ENCODE measurements at places on chromosomes 12 and 14.

DNA sequence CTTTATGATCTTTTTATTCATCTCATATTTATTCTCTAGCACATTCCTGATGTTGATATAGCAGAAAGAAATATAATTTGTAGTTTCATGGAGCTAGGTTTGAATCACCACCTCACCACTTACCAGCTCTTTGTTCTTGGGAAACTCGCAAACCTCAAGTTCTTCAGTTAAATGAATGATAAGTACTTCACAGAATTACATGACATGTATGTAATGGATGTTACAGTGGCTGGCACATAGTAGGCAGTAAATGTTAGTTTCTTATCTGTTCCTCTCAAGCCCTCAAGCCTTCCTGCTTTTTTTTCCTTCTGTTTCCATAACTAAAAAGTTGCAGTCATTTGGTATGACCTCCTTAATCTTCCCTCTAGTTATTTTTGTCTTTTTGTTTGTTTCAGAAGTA, 54.9 kb downstream of the SPATS2 start:
- DNase-seq: no peak

GRCh38 chr12:92408072-92408900, 262.6 kb upstream of the BTG1 start:
- DNase-seq: peak; percentile 34

- no peak for DNase-seq
These were observed 53.9 kb downstream of the ZC3H14 start for GRCh38 chr14:88616697-88617096.

DNA sequence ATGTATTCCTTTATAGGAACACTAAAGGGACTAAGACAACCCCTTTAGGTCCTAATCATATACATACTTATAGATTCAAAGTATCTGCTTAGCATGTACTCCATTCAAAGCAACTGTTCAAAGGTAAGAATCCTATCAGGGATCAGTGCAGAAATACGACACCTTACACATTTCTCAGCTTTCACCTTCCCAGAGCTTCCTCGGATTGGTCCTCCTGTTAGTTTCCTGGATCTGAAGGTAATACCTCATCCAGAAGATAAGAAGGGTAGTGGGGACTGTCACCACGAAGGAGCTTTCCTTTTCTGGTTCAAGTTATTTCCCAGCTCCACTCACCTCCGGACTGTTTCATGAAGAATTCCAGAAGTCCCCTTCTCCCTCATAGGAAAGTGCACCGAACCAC, 38.0 kb downstream of the RCOR1 start:
- no peak for DNase-seq

DNA sequence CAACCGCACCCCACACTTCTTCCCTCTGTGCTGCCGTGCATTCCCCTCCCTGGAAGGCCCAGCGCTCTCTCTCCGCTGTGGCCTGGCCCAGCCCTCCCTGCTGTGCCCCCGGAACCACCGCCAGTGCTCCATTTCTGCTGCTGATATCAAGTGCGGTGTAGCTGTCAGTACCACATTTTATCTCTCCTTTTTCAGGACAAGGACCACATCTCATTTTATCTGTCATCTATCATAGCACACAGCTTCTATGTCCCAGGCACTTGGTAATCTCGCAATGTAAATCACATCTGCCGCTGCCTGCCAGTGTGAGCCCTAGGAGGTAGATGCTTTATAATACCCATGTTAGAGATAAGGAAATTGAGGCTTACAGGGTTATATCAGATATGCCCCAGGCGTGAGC, 18.3 kb downstream of the IL31 start:
- no peak for DNase-seq

GRCh38 chr14:56555921-56556570, 23.6 kb upstream of the TMEM260 start:
- no peak for DNase-seq

- no peak for DNase-seq
These were observed 161.9 kb downstream of the ANO6 start for GRCh38 chr12:45377815-45378214.

GRCh38 chr12:132475304-132476037, 14.5 kb upstream of the FBRSL1 start:
- no peak for DNase-seq

DNA sequence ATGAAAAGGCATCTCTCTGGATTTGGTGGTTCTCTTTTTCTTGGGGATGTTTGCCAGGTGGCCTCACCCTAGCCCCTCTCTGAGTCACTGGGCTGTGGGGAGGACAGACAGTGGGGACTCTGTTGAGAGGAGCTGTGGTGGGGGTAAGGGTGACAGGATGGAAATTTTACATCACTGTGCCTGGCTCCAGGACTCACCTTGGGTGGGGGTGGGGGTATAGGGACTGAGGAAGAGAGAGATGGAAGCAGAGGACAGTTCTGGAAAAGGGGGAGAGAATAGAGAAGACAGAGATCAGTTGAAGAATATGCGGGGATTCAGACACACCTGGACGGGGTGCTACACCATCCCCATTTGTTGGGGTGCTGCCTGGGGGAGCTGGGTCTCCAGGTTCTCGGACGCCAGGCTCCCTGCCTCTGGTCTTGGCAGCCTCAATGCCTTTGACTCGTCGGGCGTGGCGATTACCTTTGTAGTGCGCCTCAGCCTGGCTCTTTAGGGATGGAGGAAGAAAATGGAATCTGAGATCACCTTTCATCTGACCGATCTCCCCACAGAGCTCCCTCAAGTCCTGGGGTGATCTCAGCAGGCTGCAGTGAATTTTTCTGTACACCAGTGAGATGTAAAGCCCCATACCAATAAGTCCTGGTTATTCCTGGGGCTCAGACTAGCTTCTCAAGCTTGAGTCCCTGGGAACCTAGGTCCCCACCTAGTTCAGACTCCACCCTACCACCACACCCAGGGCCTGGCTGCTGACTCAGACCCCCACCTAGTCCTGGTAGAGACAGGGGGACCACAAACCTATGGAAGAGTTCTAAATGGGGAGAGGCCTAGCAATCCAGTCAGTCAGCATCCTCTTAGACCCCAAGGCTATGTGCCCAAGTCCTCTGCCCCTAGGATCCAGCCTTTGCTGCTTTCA, 9.6 kb upstream of the GPR84 start:
- no peak for DNase-seq

GRCh38 chr14:79443602-79444001, 767.7 kb downstream of the DIO2 start:
- DNase-seq: no peak

GRCh38 chr12:4432878-4433744, 12.5 kb downstream of the FGF6 start:
- DNase-seq: no peak

GRCh38 chr14:72876710-72877063, 17.2 kb downstream of the DPF3 start:
- DNase-seq: no peak

- no peak for DNase-seq
These were observed 48.1 kb downstream of the KDM2B start for GRCh38 chr12:121532503-121533393.

- DNase-seq: no peak
These were observed 161.3 kb upstream of the TMCC3 start for GRCh38 chr12:94811611-94812010.

DNA sequence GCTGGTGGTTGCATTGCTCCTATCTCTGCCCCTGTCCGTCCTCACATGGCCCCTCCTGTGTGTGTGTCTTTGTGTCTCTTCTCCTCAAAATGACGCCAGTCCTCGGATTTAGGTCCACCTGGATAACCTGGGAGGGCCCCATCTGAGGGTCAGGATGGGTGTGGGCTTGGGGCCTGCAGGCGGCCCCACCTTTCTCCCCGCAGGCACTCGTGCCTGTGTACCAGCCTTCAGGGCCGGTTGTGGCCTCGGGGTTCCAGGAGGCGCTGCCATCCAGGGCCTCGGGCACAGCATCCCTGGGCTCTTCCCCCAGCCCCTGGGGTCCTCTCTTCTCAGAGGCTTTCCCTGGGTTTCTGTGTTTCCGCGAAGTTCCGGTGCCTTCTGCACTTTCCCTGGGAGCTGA, 54.7 kb downstream of the LRCOL1 start:
- DNase-seq: no peak

DNA sequence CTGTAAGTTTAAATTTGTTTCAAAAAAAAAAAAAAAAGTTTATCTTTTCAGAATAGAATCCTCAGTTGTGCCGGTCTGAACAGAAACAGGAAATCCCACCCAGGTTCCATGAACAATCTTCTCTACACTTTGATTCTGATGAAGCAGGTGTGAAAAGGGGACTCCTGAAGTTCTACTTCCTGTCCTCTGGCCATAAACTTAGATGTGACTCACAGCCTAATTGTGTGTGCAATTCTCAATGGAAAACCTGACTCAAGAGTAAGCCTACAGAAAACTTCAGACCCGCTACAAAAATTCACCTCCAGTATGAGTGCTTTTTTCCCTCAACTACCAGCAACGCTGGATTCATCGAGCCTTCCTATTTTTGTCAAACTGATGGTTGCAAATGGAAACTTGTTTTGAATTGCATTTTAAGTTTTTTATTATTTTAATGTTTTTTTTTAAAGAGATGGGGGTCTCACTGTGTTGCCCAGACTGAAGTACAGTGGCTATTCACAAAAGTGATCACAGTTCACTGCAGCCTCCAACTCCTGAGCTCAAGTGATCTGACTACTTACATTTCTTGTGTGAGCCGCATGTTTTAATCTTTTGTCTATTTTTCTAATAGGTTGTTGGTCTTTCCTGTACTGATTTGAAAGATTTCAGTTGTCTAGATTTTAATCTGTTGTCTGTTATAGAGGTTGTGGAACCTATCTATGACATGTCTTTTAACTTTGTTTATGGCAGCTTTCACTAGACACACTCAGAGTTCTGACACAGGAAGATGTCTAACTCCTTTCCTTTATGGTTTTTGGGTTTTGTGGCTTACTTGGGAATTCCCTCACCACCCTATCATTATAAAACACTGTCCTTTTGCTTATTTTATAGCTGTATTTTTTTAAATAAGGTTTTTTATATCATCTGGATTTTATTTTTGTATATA, 37.6 kb downstream of the ATG14 start:
- peak; percentile 10 for DNase-seq

- DNase-seq: no peak
These were observed 9.9 kb downstream of the ZNF410 start for GRCh38 chr14:73896521-73896920.

GRCh38 chr14:26966908-26967307, 369.1 kb upstream of the NOVA1 start:
- no peak for DNase-seq

- DNase-seq: no peak
These were observed 112.1 kb downstream of the MON2 start for GRCh38 chr12:62578726-62579125.

DNA sequence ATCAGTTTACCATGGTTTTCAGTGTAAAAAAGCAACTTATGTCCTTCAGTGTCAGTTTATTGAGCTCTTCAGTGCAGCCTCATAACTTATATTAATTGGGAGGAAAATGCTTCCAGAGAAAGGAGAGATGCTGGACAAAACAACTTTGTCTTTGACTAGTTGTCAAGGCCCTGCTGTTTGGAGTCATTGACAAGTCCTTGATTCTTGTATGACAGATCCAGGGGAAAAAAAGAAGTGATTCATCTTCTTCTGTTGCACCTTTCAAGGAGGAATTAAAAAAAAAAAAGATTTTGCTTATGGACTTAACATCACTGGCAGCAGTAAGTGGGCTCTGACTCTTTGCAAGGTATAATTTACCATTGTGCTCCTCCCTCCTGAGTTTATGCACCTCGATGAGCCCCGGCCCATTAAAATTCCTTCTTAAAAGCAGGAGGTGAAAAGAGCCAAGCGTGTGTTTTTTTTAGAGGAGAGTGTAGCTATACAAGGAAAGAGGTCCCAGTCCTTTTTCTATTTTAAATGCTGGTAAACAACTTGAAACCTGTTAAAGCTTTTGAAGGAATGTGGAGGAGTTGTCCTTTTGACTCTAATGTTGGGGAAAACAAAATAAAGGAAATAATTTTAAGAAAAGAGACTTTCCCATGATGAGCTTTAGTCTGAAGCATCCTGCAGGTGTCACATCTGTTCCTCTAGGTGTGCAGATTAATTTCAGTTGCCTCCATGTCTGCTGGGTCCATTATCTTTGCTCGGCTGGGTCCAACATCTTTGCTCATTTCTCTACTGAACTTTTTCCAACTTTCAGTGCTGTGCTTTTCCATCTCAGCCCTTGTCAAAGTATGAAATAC, 431.6 kb downstream of the RAD51B start:
- no peak for DNase-seq
